Fibroblast of the aortic adventitia (primary cell): ENCODE measurements at places on chromosomes 5 and 9.

DNA sequence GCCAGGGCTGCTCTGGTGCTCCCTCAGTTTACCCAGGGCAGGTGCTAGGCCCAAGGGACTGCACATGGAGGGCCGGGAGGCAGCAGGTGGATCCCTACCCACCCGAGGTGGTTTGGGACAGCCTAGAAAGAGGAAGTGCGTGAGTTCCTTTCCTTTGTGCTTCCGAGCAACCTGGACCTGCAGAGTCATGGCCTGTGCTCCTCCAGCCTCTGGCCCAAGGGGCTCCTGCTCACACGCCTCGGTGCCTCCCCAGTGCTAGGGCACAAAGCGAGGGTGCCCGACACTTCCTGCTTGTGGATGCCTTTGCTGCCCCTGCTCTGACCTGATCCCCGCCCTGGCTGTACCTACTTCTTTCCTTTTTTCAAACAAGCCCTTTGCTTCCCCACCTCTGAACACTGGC lies 79.3 kb downstream of the RXRA start:
- no peak for DNase-seq

DNA sequence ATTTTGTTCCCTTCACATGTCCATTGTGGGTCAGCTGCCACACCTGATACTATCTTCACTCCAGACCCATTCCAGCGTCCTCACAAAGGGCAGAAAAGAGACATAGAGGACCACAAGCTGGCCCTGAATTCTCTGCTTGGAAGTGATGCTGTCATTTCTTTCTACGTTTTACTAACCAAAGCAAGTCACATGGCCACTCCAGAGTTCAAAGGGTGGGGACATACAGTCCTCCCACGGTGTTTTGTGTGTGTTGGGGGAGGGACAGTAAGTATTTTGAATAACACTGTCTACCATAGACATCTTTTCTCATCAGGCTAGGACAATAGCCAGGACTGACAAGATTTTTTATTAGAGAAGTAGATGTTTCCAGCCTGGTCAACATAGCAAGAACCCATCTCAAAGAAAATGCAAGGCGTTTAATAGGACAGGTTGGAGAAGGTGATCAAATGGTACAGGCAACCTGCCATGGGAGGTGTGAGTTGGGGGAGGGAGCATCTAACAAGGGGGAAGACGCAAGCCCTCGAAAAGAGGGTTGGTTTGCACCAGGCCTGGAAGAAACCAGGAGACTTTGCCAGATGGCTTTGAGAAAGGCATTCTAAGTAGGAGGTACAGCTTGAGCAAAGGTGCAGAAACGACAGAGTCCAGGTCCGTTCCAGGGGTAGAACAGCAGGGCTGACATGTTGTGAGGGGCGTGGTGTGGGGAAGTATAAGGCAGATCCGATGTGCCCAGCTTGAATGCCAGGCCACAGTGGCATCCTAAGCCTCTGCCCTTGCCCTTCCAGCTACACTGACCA lies 11.3 kb upstream of the GLIPR2 start:
- no peak for DNase-seq

GRCh38 chr5:62299600-62299999 lies 6.4 kb upstream of the KIF2A start:
- DNase-seq, result no peak

- no peak for DNase-seq
Observed at GRCh38 chr5:173882632-173883031, 5.5 kb upstream of the CPEB4 start.

DNA sequence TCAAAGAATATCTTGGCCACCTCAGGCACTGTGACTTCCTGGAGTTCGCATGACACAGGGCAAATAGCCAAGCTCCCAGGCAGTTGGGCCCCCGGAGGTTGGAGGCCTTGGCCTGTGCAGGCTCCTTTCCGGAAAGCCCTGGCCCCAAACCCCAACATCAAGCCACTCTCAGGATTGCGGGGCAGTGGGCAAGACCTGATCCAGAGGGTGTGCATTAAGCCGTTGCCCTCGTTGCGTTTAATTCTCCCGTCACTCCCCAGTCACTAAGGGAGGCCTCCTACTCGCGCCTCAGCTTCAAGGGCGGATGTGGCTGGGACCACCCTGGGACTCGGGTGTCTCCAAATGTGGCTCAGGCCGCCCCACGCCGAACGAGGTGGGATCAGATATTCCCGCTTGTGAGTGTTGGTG lies 60.1 kb downstream of the TMEM174 start:
- DNase-seq, result no peak

- DNase-seq, result no peak
Observed at GRCh38 chr5:35214051-35214450, 16.2 kb downstream of the PRLR start.

- DNase-seq, result no peak
Observed at GRCh38 chr5:123835421-123835820, 323.4 kb downstream of the CSNK1G3 start.

- DNase-seq, result peak; percentile 14
Observed at GRCh38 chr9:12604164-12604821, 88.9 kb upstream of the TYRP1 start.

GRCh38 chr5:50807661-50808060 lies 141.2 kb downstream of the PARP8 start:
- DNase-seq, result peak; percentile 2

DNA sequence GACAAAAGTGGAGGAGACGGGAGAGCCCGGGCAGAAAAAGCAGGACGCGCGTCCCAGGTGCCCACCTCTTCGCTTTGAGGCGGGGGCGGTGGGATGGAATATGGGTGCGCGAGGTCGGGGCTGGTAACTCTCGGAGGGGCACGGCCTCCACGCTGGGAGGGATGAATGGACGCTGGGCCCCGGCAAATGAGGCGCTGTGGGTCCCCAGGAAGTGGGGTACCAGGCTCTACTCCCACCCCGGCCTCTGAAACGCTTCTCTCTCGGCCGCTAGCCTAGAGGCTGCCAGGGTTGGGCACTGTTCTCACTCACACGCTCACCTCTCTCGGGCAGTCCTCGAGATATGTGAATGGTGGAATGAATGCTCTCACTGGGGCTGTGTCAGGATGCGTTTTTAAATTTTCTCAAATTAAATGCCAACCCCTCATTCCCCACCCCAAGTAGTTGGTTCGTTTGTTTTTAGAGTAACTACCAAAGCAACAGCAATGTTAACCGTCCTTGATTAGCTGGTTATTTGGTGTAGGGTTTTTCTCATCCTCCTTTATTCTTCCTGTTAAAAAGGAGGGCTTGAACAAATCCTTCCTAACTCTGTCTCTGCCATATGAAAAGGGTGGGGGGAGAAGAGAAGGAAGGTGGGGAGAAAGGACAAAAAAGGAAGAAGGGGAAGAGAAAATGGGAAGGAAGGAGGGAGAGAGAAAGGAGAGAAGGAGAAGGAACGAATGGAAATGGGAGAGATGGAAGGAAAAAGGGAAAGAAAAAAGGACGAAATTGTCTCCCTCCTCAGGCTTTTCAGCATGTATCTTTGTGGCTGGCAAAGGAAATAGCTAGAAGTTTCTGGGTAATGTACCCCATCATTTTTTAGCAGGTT lies 1.3 kb upstream of the EBF1 start:
- no peak for DNase-seq

- DNase-seq, result no peak
Observed at GRCh38 chr9:95724253-95724991, 151.1 kb upstream of the ERCC6L2 start.

DNA sequence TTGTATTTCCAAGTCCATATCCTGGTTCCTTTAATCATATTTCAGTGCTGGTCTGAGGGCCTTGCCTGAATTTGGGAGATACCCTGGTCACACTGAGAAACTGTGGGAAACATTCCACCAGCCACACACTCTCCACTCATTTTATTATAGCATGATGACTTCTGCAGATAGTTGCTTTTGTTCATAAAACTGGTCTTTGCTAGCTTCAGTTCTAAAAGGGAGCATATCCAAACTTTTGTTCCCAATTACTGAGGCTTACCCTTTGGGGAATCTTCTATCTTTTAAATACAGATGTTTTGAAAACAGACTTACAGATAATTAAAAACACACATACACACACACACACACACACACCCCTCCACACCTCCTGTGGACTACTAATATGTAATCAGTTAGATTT lies 21.0 kb downstream of the DMGDH start:
- no peak for DNase-seq
